Stimulated activated CD4-positive, alpha-beta T cell treated with anti-CD3 and anti-CD28 coated beads, Interleukin-1b, Interleukin-23, amount 100 ng/mL, for 4 hours (primary cell): ENCODE measurements at places on chromosomes 5 and 9.

GRCh38 chr5:169029037-169029436, 271.9 kb downstream of the SLIT3 start:
- no peak for DNase-seq

DNA sequence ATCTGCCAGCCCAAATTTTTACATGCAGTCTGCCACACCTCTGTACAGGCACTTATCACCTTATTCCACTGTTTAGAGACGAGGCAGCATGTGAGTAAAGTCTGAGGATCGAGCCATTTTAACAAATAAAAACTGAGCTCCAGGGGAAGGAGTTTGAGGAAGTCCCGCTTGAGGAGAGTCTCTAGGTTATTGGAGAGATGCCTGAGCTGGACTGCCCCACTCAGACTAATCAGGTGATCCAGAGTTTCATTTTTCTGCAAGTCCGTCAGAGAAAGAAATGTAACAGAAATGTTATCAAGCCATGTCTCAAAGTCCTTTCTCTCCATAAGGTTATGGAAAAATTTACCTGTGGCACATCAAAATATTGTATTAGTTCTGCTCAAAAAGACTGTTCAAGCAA, 5.3 kb downstream of the FBXW2 start:
- DNase-seq, result no peak

- no peak for DNase-seq
Measured at GRCh38 chr5:10219068-10219467, 30.6 kb downstream of the ATPSCKMT start.

GRCh38 chr9:125649315-125649714, 57.7 kb downstream of the MAPKAP1 start:
- DNase-seq, result no peak

DNA sequence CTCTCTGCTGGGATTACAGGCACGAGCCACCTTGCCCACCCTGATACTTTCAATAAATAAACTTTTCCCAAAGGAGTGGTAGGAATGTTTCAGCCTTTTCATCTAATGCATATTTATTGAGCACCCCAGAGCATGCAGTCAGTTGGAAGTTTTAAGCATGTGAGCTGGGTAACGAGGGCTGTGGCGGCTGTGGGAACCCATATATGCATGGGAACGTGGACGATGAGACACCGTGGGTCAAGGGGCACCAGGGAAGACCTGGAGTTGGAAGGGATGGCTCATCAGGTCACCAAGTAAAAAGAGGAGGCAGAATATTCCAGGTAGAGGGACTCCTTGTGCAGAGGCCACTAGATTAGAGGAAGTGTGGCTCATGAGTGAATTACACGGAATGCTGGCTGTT, 64.7 kb downstream of the ANKRD33B start:
- no peak for DNase-seq

- DNase-seq, result no peak
Measured at GRCh38 chr9:115442054-115442453, 324.1 kb upstream of the TNC start.

GRCh38 chr5:151096001-151096373, 15.2 kb upstream of the TNIP1 start:
- no peak for DNase-seq

- no peak for DNase-seq
Measured at GRCh38 chr5:78922879-78923621, 62.1 kb downstream of the ARSB start.
